ENCODE measurements at places on chromosomes 13 and 19. TPM values are rescaled to one million over a fixed set of nuclear protein-coding genes. Genes with fewer than 3 reads are reported as not detected.

- peak; percentile 74 for DNase-seq
Measured at GRCh38 chr19:4089400-4089908, 22.8 kb upstream of the ZBTB7A start.

- no peak for DNase-seq
Measured at GRCh38 chr19:39825531-39826076, 8.4 kb downstream of the DYRK1B start.

C19orf73 gene
- 3.1 TPM for polyA plus RNA-seq

GRCh38 chr13:112699322-112699918 lies 9.6 kb downstream of the ATP11A start:
- DNase-seq, result no peak

DNA sequence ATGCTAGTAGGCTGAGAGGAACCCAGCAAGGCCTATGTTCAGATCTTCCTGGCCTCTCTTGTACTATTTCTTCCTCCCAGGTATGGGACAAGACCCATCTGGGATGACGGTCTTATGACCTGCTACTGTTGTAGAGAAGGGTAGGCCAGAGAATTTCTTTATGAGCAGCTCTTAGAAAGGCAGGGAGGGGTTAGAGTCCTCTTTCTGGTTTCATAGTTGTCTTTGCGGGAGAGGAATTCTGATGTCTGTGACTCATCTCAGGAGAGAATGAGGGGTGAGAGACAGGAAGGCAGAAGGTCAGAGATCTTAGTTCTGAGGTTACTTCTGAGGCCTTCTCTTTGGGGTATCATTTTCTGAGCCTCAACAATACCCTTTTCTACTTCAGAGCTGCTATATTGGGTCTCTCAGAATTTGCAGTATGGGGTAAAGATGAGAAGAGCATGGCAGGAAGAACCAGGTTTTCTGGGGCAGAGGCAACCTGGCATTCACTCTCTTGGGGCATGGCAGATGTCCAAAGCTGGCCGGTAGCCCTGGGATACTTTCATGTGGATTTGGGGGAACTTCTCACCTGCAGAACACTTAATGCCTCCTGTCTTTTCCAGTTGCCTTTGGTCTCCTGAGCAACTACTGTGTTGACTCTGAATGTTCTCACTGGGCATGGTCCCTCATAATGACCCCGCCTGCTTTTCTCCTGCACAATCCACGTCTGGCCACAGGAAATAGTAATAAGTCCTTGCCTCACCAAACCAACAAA lies 154.4 kb downstream of the GGACT start:
- no peak for DNase-seq
